ENCODE measurements at places on chromosomes 16 and 17.

GRCh38 chr17:65656390-65657250, 95.2 kb upstream of the AXIN2 start:
- no peak for DNase-seq

DNA sequence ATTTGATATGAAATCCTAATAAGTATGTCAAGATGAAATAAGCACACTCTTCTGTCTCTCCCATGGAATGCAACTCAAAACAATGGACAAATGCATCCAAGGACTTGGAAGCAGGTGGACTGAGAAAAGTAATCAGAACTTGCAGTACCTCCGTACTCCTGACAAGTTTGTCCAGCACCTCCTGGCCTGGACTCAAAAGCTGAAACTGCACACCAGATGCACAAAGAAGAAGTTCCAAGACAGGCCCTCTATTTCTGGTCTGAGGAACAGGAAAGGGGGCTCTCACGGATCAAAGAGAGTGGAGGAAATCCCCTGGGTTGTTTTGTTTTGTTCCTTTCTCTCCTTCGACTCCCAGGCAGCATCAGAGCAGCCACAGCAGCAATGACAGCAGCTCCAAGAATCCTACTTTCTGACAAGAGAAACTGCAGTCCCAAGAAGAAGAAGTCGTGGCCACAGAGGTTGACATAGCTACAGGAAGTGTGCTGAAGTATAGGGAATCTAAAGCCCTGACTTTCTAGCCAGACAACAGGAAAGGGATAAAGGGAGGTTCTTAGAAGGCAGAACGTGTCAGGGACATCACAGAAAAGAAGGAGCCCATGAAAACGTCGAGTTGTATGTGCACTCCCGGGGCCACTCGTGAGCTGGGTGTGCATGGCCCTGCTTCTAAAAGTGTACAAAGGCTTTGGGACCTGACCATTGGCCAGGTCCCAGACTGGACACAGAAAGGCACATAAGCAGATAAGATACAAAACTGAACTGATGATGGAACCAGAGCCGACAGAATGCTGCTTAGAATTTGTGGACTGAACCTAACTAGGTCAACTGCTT, 29.3 kb downstream of the AKAP10 start:
- no peak for DNase-seq

DNA sequence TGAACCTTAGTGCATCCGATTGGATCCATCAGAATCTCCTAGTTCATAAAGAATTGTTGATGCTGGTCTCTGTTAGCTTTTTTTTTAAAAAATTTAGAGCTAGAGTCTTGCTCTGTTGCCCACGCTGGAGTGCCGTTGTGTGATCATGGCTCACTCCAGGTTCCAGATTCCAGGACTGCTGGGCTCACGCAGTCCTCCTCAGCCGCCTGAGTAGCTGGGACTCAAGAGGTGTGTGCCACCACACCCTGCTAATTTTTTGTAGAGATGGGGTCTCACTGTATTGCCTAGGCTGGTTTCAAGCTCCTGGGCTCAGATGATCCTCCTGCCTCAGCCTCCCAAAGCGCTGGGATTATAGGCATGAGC, 8.0 kb downstream of the TCF25 start:
- DNase-seq: no peak

- DNase-seq: no peak
Observed at GRCh38 chr17:73194514-73195222, 1.8 kb downstream of the COG1 start.

DNA sequence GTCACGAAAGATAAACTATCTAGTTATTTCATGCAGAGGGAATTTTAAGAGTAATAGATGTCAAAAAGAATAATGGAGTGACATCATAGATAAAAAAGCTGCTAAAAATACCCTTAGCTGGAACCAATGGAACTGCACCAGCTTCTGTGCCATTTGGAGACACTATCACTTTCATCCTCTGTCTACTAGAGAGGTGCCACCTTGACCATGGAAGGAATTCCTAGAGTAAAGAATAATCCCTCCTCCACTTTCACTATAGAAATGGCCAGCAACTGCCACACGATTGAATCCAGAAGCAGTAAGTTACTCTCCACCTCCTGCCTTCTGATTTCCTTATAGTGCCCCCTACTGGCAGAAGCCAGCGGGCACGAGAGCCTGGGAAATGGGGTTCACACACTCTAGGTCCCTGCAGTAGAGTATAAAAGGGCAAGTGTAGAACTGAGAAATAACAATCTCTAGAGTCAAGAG, 2.8 kb upstream of the ALDH3A2 start:
- no peak for DNase-seq

DNA sequence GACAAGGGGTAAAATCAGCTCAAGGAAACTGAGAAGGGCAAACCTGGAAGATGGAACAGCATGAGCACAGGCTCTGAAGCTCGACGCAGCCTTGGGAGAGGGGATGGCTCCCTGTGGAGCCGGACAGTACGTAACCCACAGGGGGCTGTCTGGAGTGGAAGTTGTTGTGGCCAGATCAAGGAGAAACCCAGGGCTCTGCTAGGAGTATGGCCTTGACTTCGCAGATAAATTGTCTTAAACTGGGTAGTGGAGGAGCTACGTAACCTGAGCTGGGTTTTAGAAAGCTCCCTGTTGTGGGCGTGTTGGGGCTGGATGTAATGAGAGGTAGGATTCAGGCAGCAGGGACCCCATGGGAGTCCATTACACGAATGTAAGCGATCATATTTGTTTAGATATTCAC, 25.5 kb upstream of the AXIN2 start:
- no peak for DNase-seq

DNA sequence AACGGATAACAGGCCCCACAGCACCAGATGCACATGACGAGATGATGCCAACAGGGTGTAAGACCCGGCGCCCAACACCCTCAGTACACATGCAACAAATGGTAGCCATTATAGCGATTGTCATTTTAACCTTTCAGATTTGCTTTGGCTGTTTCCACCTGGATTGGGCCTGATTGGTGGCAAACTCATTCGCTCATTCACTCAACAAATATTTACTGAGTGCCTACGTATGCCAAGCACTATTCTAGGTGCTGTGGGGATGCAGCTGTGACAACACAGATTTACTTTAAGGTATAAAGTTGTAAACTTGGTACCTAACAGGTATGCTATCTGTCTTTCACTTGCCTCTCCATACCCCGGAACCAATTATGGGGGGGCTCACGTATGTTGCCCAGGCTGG, 66.8 kb downstream of the SRCIN1 start:
- DNase-seq: no peak
